ENCODE measurements at places on chromosomes 2 and 18.

- no peak for DNase-seq
Observed at GRCh38 chr2:144215701-144216675, 303.9 kb downstream of the ZEB2 start.

DNA sequence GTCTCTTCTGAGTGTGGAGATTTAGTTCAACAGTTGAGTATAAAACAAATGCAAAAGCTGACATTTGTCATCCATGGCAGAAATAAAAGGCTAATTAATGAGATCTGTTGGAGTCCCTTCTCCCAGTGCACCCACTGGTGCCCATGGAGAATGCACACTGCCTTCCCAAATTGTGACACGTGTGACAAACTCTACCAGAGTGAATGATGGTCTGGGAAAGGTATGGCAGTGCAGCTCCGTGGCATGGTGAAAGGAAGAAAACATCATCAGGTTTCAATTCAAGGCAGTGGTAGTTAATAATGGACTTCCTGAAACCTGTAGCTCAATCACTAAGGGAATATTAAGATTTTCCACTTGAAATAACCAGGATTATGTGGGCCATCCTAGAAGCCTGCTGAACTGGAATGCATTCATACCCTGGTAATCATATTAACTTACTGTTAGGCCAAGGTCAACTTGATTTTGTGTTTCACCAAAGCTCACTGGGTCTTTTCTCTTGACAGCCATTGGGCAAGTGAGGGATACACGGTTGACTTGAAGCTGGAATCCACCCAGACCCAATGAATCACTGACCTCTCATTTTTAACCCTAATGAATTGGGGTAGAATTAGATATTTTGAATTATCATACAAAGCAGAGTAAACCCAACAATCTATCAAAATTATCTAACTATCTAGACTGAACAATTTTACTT is 167.6 kb downstream of the AFF3 start:
- peak; percentile 61 for DNase-seq

- DNase-seq, result peak; percentile 57
Observed at GRCh38 chr2:126527836-126528490, 128.0 kb upstream of the GYPC start.

DNA sequence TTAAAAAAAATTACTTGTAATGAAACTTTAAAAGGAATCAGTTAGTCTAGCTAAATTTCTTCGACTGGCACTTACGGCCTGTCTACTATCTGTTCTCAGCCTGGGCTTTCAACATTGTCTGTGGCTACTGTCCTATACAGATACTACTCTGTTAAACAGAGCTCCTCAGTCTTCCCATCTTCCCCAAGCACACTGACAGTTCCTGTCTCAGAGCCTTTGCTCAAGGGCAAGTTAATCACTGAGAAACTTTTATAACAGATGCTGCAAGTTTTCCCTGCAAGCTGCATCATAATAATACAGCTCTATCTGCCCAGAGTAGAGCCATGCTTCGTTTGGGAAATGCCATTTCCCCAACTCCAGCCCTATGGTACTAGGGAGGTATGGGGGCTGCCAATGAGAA is 11.3 kb upstream of the YPEL5 start:
- no peak for DNase-seq

DNA sequence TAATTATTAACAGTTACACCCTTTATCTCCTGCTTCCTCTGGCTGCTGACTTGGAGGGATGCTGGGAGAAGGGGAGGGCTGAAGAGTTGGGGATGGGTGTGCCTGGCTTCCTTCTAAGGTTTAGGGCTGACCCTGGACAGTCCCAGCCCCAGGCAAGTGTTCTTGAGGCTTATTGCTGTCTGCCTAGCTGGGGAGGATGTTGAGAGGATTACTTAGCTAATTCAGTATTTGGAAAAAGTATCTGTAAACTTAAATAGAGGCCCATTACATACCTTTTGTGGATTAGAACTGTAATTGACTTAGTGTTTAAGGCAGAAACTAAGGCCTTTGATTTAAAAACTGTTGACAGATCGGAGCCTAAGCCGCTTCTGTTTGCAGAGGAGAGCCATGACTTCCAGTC is 67.6 kb downstream of the AGAP1 start:
- no peak for DNase-seq

- DNase-seq, result no peak
Observed at GRCh38 chr2:103159018-103159417, 397.2 kb downstream of the TMEM182 start.

GRCh38 chr2:12363138-12363537 is 353.6 kb upstream of the TRIB2 start:
- DNase-seq, result no peak

GRCh38 chr2:8796315-8796848 is 41.0 kb downstream of the KIDINS220 start:
- DNase-seq, result no peak

DNA sequence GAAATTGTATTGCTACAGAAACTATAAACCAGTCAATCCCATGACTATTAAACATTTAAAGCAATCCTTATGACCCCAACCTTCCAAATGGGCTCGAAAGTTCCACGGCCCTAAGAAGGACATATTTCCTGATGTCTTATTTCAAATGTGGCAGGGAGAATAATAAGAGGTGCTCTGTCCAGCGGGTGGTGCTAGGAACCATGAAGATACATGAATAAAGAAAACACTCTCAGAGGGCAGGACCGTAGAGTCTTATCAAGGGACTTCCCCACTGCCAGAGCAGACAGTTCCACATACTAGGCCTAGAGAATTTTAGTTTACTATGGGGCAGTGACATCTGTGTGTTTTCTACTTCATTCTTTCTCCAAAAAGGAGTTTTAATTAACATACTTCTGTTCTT is 187.1 kb upstream of the PIK3C3 start:
- peak; percentile 59 for DNase-seq

- DNase-seq, result no peak
Observed at GRCh38 chr2:100990166-100990565, 11.9 kb upstream of the RPL31 start.

- no peak for DNase-seq
Observed at GRCh38 chr2:179715871-179716270, 145.5 kb downstream of the ZNF385B start.

- no peak for DNase-seq
Observed at GRCh38 chr18:46156124-46156745, 52.0 kb downstream of the HAUS1 start.

DNA sequence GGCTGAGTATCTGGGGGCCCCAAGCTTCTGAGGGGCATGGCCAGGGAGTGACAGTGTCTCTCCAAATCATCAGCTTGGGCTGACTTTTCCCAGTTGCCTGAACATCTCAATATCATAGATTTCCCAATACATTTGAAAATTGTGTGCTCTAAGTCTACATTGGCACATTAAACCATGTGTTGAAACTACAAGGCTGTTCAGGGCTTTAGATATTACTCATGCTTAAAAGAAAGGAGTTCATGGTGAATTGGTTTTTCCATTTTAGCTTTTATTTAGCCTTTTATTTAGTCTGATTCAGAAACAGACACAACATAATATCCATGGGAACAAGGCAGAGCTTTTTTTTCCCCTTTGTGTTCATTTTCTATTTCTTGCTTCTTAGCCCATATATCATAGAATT is 49.9 kb upstream of the GALR1 start:
- no peak for DNase-seq

GRCh38 chr18:36833120-36833519 is 4.2 kb downstream of the KIAA1328 start:
- no peak for DNase-seq

Measured in MCF 10A (cell line).